ENCODE measurements at places on chromosomes 7 and 10. TPM values are rescaled to one million over a fixed set of nuclear protein-coding genes. Genes with fewer than 3 reads are reported as not detected.
A peak's percentile ranks its signal among the peaks of the same experiment; 100 is the strongest.

DNA sequence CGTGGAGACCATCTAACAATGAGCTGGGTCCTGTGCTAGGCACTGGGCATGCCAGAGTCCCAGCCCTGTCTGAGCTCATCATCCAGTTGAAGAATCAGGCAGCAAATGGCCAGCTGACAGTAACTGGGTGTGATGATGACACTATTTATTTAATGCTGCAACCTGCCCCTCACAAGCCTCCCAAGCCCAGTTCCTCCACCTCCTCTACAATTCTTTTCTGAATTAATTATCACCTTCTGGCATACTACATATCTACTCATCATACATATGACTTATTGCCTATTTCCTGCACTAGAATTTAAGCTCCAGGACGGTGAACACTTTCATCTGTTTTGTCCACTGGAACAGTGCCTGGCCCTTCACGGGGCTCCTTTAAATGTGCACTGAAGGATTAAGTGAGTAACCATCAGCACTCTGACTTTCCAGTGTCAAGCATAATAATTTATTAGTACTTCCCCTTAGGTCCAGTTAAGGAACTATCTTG, 96.7 kb upstream of the LAMB4 start:
- H3K27me3 ChIP-seq, result no peaks in the 10 kb centered on the region
- DNase-seq, result no peak
- H3K27ac ChIP-seq, result no peak overlapping the region
- no peaks in the 10 kb centered on the region for H3K4me1 ChIP-seq
- no peak overlapping the region for H3K4me3 ChIP-seq
- no peaks in the 10 kb centered on the region for H3K36me3 ChIP-seq

DNA sequence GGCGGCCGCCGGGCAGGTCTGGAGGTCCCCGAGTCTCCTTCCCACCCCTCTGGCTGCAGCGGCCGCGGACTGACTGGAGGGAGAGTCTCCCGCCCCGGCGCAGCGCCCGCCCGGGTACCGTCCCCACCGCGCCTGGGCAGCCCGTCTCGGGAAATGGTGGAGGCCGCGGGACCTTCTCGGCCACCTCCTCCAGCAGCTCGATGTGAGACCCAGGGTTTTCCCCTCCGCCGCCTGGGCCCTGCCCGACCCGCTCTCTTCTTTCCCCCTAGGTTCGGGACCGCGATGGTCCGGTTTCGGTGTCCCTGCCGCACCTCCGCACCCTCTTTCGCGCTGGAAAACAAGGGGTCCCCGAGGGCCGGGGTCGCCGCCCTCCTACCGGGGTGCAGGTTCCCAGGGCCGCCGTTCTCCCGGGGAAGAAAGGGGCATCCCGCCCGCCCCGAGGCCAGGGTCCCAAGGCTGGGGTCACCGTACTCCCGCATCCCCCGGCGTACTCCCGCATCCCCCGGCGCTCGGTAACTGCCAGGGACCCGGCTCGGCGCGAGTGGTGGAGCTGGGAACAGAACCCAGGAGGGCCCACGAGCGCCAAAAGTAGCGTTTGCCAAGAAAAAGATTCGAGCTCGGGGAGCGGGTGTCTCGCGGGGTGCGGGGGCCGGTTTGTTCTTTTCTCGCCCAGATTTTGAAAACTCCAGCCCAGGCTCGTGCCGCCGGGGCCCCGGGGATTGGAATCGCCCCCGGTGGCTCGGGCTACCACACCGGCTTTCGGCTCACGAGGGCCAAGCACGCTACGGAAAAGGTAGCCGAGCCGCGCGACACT, 3.4 kb downstream of the TNRC18 start:
- H3K27me3 ChIP-seq, result peaks cover 66% of the 10 kb centered on the region
- H3K36me3 ChIP-seq, result no peaks in the 10 kb centered on the region
- H3K27ac ChIP-seq, result no peak overlapping the region
- peaks cover 29% of the 10 kb centered on the region for H3K4me1 ChIP-seq
- no peak for DNase-seq

DNA sequence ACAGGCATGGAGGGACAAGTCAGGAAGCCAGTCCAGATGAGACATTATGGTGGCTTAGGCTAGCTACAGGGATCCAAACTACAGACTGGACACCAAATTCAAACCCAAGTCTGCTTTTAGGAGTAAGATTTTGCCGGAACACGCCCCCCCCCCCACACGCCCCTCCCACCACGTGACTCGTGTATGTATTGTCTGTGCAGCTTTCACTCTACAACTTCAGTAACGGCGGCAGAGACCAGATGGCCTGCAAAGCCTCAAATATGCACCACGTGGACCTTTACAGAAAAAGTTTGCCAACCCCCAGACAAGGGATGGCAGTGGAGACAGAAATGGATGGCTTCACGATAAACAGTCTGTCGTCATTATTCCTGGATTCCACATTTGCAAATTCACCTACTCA, 14.5 kb downstream of the HIPK2 start:
- no peak for DNase-seq
- no peak overlapping the region for H3K4me3 ChIP-seq
- H3K36me3 ChIP-seq, result peaks cover 48% of the 10 kb centered on the region
- H3K27ac ChIP-seq, result no peak overlapping the region
- no peaks in the 10 kb centered on the region for H3K27me3 ChIP-seq
- H3K4me1 ChIP-seq, result peaks cover 55% of the 10 kb centered on the region

DNA sequence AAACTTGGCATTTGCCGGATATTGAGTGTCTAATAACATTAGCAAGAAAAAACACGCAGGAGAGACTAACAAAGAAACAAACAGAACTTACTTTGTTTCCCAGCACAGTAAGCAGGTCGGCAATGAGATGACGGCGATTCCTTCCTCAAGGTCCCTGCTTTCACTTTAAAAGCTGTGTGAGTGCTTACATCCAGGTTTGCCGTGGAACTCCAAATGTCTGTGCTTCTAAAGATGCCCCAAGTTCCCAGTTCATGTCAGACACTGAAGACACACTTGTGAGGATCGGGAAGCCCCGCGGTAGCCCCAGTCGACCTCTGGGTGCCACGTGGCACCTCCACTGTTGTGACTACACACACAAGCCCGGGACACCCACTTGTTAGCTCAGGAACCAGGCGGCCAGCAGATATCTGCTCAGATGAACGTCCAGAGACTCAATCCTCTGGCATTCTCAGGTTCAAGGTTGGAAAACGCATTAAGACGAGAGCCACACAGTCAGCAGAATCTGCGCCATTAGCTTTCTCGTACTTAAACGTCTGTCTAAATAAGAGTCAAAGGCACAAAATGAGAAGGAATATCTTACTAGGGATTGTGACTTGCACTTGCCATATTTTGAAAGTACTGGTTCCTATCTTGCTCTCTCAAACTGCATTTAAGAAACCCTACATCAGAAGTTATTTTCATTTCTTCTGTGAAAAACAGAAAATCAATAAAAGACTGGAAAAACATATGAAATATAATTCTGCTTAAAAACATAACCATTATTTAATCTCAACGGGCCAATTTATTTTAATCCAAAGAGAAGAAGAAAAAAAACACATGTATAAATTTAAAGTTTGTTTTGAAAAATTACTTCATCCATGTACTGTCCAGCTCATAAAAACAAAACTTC, 207.6 kb upstream of the KLF14 start:
- DNase-seq, result no peak
- H3K27me3 ChIP-seq, result no peaks in the 10 kb centered on the region
- peak overlapping the region; percentile 79 for H3K27ac ChIP-seq
- H3K4me1 ChIP-seq, result peaks cover 86% of the 10 kb centered on the region
- H3K36me3 ChIP-seq, result peaks cover 76% of the 10 kb centered on the region

DNA sequence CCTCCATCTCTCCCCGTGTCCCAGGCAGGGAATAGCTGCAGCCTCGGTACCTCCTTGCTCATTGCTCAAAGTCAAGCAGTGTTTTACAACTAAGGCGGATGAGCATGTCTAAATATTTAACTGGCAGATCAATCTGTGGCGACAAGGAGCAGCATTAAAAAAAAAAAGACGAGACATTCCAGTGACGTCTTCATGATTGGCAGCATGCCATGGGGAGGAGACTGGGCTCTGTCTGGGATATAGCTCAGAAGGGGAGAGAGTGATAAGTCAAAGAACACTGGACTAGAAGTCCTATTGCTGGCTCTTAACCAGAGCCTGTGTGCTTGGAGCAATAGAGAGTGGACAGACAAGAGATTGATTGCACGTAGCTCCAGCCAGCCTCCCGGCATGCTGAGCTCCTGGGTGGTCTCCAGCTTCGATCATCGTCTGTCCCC, 287.5 kb upstream of the PODXL start:
- H3K27me3 ChIP-seq, result peaks cover 8% of the 10 kb centered on the region
- H3K4me1 ChIP-seq, result no peaks in the 10 kb centered on the region
- H3K4me3 ChIP-seq, result no peak overlapping the region
- H3K36me3 ChIP-seq, result no peaks in the 10 kb centered on the region
- no peak overlapping the region for H3K27ac ChIP-seq

GRCh38 chr7:124723012-124723411, 42.6 kb downstream of the GPR37 start:
- no peaks in the 10 kb centered on the region for H3K27me3 ChIP-seq
- H3K4me1 ChIP-seq, result no peaks in the 10 kb centered on the region
- H3K36me3 ChIP-seq, result no peaks in the 10 kb centered on the region
- H3K27ac ChIP-seq, result no peak overlapping the region
- no peak overlapping the region for H3K4me3 ChIP-seq

- no peak for DNase-seq
- no peak overlapping the region for H3K27ac ChIP-seq
- no peaks in the 10 kb centered on the region for H3K27me3 ChIP-seq
- no peaks in the 10 kb centered on the region for H3K4me1 ChIP-seq
- no peak overlapping the region for H3K4me3 ChIP-seq
Measured at GRCh38 chr10:36280890-36281499, 638.9 kb upstream of the FZD8 start.

DNA sequence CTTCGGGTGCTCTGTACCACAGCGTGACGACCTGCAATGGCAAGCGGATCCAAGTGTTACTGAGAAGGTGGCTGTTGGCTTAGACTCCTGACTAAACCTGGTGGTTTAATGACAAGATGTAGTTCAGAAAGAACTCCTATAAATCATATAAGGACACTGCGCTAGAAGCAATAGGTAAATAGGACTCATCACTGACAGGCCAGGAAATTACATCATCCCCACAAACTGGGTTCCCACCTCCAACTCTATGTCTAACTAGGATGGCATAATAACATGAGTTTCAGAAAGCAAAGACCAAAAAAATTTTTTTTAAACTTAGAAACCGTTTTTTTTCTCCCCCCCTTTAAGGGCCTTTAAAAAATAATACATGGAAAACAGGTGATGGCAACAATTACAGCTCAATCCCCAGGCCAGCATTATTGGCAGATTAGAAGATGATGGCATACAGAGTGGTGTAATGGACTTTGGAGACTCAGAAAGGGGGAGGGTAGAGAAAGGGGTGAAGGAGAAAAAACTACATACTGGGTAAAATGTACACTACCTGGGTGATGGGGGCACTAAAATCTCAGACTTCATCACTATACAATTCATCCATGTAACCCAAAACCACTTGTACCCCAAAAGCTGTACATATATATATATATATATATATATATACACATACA, 81.4 kb upstream of the FAM133B start:
- no peak overlapping the region for H3K4me3 ChIP-seq
- no peak for DNase-seq
- peaks cover 43% of the 10 kb centered on the region for H3K4me1 ChIP-seq
- H3K27ac ChIP-seq, result no peak overlapping the region
- H3K36me3 ChIP-seq, result peaks cover 65% of the 10 kb centered on the region

DNA sequence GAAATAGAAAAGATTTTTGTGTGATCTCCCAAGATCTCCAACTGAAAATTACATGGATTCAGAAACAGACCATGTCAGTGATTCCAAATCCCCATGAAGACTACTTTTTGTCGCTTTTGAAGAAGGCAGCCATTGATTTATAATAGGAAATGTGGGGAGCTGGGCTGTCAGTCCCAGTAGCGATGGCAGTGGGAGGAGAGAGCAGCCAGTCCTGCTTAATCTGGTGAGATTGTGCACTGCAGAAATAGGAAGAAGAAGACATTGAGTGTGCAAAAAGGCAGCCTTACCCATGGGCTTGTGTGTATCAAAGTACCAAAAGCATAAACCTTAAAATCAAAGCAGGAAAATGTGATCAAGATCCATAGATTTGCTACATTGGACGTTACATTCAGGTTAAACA, 4.8 kb downstream of the ADRB1 start:
- H3K27ac ChIP-seq, result no peak overlapping the region
- no peak for DNase-seq
- peaks cover 74% of the 10 kb centered on the region for H3K27me3 ChIP-seq
- peaks cover 13% of the 10 kb centered on the region for H3K4me1 ChIP-seq
- H3K4me3 ChIP-seq, result no peak overlapping the region

DNA sequence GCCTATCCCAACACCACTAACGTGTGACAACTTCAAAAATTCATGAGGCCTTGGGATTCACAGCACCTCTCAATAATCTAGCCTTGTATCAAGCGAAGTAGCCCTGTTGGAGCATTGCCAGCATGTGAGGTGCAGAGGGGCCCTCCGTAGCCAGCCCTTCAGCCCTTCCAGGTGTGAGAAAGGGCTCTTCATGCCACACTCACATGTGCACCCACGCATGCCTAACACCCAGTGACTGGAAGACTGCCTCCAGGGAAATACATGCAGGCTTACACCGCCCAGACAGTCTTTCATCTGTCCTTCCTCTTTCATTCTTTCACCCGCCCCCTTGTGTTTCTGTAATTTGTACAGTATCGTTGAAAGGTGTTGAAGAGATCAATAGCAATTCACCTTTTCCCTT, 26.1 kb downstream of the LRRC4 start:
- H3K4me3 ChIP-seq, result no peak overlapping the region
- DNase-seq, result no peak
- H3K4me1 ChIP-seq, result peaks cover 17% of the 10 kb centered on the region
- H3K27me3 ChIP-seq, result no peaks in the 10 kb centered on the region

The FAM25C gene
- not detected for total RNA-seq

The PNLIPRP2 gene
- total RNA-seq, result not detected

The SEPTIN14 gene
- not detected for total RNA-seq

All from activated CD4-positive, alpha-beta T cell treated with anti-CD3 and anti-CD28 coated beads, Interleukin-2, amount 10 ng/mL, durations not matched to agents 7 days and 5 days (primary cell).